ENCODE measurements at places on chromosomes 2 and 18. TPM values are rescaled to one million over a fixed set of nuclear protein-coding genes. Genes with fewer than 3 reads are reported as not detected.

MGAT4A gene
- total RNA-seq = 4.4 TPM

EGR4 gene
- total RNA-seq = 0.08 TPM

RNF125 gene
- 0.57 TPM for total RNA-seq

PARD6G gene
- total RNA-seq = 5.2 TPM

ATG16L1 gene
- total RNA-seq = 52.3 TPM

FAM124B gene
- total RNA-seq = 0.08 TPM

POTEI gene
- 0.92 TPM for total RNA-seq

SLC66A2 gene
- 92.5 TPM for total RNA-seq

SKOR2 gene
- not detected for total RNA-seq

GRHL1 gene
- total RNA-seq = 4.7 TPM

MYOM1 gene
- 0.92 TPM for total RNA-seq

CHRNA1 gene
- total RNA-seq = not detected

CNDP2 gene
- total RNA-seq = 310 TPM

FZD7 gene
- total RNA-seq = 38.1 TPM

MPP4 gene
- not detected for total RNA-seq

GKN1 gene
- not detected for total RNA-seq

Data from Panc1 (cell line).